Activated CD8-positive, alpha-beta memory T cell treated with anti-CD3 and anti-CD28 coated beads, Interleukin-2, amount 50 U/mL, for 48 hours (primary cell): ENCODE measurements at places on chromosomes 6 and 20.

DNA sequence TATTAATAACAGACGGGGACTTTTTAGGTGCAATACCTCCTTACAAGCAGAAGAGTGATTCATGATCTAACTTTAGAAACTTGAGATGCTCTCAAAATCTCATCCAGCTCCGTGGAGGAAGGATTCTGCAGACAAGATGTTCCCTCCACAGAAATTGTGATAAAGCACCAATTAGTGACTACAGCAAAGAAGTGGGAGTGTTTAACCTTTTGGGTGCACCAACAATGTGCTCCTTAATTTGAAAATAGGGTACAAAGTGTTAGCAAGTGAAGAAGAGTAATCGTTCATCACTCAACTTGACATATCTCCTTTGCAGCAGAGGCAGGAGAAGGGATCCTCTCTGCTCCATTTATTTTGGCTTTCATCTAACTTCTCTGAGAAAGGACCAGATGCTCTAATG is 22.8 kb upstream of the SCP2D1 start:
- DNase-seq: no peak

GRCh38 chr20:63321148-63321831 is 28.3 kb downstream of the COL20A1 start:
- DNase-seq: no peak

GRCh38 chr6:145823328-145823944 is 8.8 kb upstream of the FBXO30 start:
- DNase-seq: no peak

DNA sequence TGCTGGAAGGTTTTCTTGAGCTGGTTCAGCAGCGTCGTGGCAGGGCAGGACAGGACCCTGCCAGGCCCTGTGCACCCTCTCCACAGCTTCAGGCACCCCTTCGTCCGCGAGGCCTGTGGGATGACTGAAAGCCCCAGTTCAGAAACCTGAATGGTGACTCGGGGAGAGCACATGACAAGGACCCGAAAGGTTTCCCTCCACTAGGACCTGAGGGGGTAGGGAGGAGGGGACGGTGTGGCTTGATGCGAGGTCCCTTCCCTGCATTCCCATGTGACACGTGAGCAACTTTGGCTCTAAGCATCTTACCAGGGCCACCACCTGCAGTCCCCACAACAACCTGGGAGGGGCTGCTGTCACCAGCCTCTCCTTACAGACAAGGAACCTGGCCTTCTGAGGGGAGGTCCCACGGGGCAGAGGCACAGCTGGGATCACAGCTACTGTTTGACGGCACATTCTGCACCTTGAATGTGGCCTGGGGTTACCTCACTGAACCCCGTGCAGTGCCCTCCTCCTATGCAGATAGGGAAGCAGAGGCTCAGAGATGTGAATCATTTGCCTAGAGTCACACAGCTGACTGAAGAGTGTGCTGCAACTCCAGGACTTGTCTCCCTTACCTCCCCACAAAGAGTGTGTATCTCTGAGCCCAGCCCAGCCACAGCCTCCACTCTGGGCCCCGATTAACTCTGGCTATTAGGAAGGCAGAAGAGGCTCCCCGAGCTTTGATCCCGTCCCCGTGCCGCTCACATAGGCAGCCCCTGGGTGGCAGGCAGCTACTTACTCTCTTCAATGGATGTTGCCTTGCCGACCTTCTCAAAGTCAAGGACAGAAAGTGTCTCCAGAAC is 84.6 kb downstream of the PTPN1 start:
- peak; percentile 59 for DNase-seq

GRCh38 chr6:26232940-26233648 is 131.9 kb upstream of the BTN3A2 start:
- peak; percentile 83 for DNase-seq

- DNase-seq: no peak
These were observed 134.6 kb upstream of the CCN2 start for GRCh38 chr6:132085731-132086130.

- no peak for DNase-seq
These were observed 63.8 kb upstream of the DYNLRB1 start for GRCh38 chr20:34452281-34452982.

DNA sequence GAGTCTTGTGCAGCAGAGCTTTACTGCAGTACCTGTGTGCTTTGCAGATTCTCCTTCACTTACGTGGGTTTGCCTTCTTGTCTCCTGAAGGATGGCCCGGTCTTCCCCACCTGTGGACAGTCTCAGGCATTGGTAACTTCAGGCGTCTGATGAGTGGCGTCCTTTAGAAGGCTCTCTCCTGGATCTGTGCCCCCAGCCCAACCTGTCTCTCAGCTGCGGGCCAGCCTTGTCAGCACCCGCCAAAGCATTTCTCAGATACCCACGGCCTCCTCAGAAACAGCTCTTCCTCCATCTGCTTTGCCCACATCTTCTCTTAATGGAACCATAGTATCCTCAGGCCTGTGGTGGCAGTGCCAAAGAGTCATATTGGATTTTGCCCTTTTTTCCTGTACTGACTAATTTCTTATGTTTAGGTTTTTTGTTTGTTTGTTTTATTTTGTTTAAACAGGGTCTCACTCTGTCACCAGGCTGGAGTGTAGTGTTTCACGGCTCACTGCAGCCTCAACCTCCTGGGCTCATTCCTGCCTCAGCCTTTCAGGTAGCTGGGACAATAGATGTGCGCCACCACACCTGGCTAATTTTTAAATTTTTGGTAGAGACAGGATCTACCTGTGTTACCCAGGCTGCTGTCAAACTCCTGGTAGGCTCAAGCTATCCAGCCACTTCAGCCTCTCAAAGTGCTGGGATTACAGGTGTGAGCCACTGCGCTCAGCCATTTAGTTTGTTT is 96.6 kb downstream of the ARID1B start:
- DNase-seq: no peak

DNA sequence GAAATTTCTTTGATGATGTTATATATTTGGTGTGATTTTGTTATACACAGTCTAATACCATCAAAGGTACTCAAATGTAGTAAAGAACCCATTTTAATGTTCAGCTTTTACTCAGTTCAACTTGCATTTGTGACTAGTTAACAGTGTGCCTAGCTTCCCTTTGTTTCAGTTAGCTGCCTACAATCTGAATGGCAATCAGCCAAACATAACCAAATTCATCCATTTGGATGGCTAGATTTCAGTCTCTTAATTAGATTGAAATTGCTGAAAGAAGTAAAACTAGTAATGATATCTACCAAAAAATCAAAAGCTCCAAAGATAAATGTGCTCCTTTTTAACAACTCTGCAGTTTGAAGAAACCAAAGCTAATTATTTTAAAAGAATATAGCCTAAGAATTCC is 6.9 kb downstream of the EPHA7 start:
- DNase-seq: no peak

GRCh38 chr20:46160661-46161060 is 42.5 kb downstream of the CD40 start:
- no peak for DNase-seq

DNA sequence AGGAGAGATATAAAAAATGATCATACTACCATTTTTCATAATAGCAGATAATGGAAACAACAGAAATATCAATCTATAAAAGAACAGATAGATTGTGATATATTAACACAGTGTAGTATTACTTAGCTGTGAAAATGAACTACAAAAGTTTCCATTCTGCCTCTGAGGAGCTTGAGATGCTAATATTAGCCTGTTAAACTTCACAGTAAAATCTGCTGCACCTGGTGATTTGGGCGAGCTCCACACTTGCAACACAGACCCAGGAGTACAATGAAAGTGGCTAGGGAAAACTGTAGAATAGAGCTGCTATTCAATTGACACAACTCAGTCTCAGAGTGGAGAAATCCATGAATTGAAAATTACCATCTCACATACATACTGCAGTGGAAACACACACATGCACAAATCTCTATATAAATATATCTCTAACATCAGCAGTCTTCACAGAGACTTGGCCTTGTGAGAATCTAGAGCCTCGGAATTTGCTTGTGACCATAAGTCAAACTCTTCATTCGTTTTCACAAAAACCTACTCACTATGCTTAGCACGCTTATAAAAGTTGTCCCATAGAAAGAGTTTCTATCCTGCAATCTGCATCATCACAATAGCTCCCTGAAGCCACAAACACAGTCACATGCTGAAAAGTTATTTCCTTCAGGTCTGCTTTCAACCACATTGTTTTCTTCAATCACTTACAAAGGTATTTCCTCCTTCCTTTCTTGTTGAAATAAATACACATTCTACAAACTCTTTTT is 133.0 kb downstream of the PAK5 start:
- no peak for DNase-seq

DNA sequence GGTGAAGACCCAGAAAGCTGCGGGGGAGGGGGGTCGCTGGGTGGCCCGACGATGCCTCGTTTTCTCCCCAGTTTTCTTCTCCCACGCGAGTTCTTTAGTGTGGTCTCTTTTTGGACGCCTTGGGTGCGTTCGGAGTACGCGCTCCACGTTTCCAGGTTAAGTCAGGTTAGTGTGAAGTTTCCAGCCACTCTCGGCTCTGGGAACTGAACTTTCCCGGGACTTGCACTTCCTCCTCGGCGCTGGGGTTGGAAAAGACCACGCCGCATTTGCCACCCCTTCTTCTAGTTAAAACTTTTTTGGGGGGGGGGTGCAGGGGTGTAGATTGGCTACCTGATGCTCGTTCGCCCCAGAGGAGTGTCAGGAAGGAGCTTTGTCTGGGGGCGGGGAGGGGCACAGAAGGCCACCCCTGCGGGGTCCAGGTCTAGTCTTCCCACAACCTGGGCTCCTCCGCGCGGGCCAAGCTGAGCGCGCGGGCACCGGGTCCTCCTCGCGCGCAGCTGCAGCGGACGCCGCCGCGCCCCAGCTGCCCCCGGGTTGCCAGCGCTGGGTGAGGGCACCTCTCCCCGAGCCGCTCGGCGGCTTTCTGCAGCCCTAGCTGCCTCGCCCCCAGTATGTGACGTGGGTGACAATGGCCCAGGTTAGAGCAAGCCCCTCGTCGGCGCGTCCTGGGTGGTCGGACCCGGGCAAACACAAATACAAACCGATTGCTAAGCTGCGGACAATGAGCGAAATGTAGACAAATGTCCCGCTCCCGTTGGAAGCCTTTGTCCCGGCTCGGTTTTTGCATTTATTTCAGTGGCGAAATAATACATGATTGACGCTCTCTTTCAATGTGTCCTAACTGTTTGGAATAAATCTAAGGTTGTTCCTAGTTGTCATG is 1.7 kb upstream of the NKX2-2 start:
- DNase-seq: no peak

DNA sequence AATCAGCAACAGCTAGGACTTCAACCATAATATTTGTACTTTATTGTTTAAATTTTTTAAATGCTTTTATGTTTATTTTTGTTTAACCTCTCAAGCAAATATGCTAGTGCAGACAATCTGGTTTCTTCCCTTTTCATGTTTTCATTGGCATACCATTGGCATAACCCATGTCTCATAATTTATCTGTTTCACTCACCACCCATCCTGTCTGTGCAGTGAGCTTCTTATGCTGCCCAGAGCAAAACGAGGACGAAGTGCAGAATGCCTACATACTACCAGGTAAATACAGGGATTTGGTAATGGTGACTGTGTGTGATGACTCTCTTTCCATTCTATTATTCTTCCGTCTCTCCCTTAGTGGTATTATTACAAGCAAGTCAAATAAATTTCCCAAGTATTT is 361.4 kb upstream of the KCNQ5 start:
- DNase-seq: no peak

DNA sequence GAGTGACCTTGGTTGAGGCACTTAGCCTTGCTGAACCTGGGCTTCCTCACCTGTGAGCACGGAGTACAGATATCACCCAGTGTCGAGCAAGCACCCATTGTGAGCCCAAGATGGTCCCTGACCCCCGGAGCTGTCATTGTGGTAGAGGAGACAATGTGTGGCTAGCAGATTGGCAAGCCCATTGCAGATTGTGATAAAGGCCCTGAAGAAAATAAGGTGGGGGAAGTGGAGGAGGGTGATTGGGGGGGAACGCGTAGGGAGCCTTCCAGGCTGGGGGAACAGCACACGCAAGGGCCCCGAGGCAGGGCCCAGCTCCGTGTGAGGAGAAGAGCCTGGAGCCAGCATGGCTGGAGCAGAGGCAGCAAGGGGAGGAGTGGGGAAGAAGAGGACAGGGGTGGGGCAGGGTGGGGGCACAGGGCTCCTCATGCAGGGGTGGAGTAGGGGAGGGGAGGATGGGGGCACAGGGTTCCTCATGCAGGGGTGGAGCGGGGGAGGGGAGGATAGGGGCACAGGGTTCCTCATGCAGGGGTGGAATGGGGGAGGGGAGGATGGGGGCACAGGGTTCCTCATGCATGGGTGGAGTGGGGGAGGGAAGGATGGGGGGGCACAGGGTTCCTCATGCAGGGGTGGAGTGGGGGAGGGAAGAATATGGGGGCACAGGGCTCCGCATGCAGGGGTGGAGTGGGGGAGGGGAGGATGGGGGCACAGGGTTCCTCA is 7.0 kb downstream of the CEBPB start:
- DNase-seq: no peak

DNA sequence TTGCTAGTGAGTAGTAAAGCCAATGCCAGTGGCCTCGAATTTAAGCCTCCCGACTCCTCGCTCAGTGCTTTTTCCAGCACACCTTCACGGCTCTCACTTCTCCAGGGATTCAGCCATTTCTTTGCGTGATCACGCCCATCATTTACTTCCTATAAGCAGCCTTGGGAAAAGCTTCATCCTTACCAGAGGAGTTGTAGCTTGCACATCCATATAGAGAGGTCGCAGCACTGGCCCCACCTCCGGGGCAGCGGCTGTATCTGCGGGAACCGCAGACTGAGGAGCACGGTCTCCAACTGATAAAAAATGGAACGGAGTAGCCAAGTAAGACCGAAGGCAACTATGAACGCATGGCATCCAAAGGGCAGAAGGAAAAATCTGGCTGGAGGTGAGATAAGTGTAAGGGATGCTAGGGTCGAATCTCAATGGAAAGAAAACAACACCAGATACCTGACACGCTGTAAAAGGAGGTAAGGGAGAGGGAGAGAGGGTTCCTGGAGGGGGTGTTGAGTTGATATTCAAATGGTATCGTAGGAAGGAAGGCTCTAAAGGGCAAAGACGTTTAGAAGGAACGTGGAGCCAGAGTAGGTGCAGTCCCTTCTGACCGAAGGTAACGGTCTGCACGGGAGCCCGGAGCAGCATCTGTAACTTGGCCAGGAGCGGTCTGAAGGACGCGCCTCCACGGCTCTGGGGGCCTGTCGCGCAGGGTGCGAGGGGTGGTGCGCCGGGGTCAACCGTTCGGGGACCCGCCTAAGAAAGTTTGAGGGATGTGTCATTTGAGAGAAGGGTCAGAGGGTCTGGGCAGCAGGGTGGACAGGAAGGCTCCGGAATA is 640 bp downstream of the NFS1 start:
- DNase-seq: peak; percentile 61

GRCh38 chr6:44264154-44265006 is 971 bp downstream of the NFKBIE start:
- DNase-seq: peak; percentile 68

DNA sequence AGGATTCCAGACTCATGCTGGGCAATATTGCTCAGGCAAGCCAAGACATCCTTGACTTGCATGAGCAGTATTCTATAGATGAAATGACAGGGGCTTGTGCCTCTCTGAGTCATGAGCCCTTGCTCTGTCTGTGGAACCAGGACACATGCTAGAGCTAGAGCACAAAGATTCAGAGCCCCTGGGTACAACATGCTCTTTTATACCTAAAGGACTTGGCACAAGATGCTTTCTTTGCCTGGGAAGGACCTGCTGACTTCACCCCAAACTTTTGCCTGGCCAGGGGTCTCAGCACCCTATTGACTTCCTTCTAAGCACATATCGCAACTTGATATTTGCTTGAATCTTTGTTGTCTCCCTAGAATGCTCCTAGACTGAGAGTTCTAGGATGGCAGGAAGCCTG is 27.4 kb downstream of the TGM6 start:
- no peak for DNase-seq

GRCh38 chr6:66961191-66961590 is 1254.2 kb upstream of the EYS start:
- no peak for DNase-seq
